Activated CD4-positive, alpha-beta T cell treated with anti-CD3 and anti-CD28 coated beads for 36 hours (primary cell): ENCODE measurements at places on chromosomes 6 and 20. TPM values are rescaled to one million over a fixed set of nuclear protein-coding genes. Genes with fewer than 3 reads are reported as not detected.

BRPF3 gene
- total RNA-seq, result 26.0 TPM

SNAI1 gene
- 0.25 TPM for total RNA-seq

CDSN gene
- total RNA-seq, result not detected

PRICKLE4 gene
- not detected for total RNA-seq

CYB5R4 gene
- total RNA-seq, result 28.2 TPM

RAD21L1 gene
- total RNA-seq, result not detected

ATP9A gene
- 2.2 TPM for total RNA-seq

UNC5CL gene
- 1.9 TPM for total RNA-seq

KCNQ5 gene
- 5.5 TPM for total RNA-seq

RSPH4A gene
- total RNA-seq, result 0.11 TPM

RIPPLY2 gene
- not detected for total RNA-seq

NKAIN2 gene
- total RNA-seq, result not detected

- DNase-seq, result peak; percentile 77
These were observed 67.0 kb downstream of the TNFRSF21 start for GRCh38 chr6:47242483-47243386.

- no peak for DNase-seq
These were observed 91.4 kb downstream of the PLCB4 start for GRCh38 chr20:9160331-9160730.

DNA sequence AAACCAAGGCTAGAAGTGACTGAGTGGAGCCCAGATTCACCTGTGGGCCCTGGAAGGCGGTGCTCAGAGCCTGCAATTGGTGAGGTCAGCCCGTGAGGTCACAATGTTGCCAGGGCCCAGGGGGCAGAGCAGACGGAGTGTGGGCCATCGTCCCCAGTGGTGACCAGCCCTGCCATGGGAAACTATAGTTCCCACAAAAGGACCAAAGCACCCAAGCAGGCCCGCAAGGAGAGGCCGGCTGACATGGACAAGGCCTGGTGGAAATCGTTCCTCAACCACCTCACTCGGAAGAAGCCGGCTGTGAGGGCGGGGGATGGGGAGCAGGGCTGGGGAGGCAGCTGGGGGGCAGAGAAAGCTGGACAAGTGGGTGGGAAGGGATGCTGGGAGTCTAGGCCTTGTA lies at the start of gene C20orf144:
Gene C20orf144 (plus strand): TSS at position 156 of the 400 bp plus-strand sequence. CDS start 19 bp downstream, at position 175.
- no peak for DNase-seq

DNA sequence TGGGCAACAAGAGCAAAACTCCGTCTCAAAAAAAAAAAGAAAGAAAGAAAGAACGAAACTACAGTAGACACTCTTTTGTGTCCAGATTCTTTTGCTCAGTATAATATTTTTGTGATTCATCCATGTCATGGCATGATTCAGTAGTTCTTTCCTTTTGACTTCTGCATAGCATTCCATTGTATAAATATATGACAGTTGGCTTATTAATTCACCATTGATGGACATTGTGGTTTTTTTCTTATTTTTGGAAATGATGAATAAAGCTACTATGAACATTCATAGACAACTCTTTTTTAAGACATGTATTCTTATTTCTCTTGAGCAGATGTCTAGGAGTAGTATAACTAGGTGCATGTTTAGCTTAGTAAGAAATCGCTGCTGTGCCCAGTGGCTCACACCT lies 10.3 kb upstream of the IER3 start:
- DNase-seq, result no peak

DNA sequence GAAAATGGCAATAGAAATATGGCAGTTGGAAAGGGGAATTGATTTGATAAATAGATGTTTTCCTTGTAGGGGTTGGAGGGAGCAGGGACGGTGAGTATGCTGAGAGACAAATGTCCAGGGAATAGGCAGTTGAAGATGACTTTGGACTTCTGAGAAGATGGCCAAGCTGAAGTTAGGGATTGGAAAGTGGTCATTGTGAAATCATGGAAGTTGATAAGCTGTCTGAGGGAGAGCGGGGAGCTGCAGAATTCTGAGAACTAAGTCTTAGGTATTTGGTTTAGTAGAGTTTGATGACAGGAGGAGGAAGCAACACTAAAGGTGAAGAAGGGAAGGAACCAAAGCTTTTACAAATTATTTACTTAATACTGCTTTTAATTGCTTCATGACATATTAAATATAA lies 15.1 kb downstream of the NDUFAF5 start:
- no peak for DNase-seq

DNA sequence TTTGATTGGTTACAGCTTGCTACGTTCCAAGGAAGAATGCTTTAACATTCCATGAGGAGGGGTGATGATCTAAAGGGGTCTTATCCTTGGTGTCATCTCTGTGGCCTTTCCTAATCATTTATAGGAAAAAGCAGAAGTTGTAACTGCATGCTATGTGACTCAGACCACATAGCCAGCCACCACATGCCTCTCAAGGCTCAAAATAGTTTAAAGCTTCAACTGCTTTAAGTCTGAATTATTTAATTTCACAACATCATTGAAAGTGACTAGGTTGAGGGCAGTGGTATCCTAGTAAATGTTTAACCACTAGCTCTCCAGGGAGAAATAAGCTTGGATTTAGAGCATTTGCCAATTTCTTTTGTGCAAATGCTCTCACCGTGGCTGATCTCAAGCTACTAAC lies 29.7 kb downstream of the MC3R start:
- DNase-seq, result no peak

- no peak for DNase-seq
These were observed 117.5 kb downstream of the KCNQ5 start for GRCh38 chr6:72739368-72739779.

- DNase-seq, result peak; percentile 49
These were observed 537 bp downstream of the TCP1 start for GRCh38 chr6:159788753-159789376.

DNA sequence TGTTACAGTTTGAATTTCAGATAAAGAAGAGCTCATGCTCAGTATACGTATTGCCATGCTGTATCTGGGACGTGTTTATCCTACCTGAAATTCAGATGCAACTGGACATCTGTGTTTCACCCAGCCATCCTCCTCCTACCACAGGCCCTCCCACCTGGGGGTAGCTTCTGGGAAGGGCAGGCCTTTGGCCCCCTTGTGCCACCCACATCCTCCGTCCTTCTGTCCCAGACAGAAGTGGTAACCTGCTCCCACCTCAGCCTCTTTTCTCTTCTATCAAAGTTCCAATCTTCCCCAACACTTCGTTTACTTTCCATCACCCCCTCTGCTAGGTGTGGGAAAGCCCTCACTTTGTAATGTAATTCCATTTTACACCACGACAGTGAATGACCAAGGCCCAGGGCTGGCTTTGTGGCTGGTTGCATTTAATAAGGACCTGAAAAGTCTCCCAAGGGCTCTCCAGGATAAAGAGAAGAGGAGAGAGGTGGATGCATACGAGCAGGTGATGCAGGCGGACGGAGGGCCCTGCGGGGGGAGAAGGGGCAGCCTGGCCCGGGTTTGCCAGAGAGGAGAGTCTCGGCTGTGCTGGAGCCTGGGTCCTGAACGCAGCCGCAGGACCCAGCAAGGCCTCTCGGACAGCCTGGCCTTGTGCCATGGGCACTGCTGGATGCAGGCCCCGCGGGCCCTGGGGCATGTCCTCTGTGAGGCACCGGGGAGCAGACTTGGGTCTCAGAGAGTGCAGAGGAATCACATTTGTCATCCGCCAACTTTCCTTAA lies 98.4 kb downstream of the PSMB1 start:
- no peak for DNase-seq

DNA sequence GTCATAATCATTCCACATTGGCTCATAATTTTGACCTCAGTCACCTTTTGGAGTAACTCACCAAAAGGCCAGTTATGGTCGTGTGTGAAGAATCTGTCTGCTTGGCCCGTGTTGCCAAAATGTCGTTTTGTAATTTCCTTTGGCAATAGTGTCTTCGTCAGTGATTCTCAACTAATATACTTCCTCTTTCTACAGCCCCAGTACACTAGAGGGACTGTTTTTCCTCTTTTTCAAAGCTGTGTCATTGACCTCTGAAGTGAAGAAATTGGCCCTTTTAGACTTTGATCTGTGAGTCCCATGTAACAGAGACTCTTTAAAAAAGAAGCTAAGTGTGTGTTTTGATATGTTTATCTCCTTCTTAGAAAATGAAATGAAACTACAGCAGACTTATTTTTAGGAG lies 5.2 kb downstream of the FOXO3 start:
- DNase-seq, result no peak

DNA sequence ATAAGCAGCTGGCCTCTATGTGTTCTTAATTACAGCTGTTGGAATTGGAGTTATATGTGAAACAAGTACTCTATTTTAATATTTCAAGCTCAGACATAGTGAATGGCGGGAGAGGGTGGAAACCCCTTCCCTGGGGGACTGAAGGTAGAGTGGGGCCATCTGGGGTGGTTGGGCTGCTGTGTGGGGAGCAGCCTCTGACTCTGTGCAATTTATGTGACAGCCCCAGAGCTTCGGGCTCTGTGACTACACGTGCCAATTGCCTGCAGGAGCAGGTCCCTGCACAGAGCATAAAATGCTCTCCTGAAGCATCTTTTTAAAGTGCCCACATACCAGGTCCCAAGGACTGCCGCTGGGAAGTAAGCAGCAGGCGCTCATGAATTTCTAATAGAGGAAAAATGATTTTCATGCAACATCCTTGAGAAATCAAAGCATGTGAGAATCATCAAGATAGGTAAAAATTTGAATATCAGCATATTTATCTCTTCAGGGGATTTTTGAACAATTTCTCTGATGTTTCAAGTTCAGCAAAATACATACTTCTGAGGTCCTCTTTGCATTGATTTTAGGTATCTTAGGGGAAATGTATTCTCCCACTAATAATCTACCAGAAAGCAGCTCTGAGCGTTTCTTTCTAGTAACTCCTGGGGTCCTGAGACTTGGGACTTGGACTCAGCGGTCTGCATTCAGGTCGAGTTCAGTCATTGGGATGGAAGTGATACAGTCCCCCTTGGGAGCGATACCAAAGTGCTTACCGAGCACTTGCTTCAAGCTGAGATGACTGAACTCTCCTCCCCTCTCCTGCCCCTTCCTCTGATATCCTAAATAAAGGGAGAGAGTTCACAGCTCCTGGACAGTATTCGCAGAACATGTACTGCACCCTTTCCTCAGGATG lies 40.0 kb downstream of the ALDH8A1 start:
- DNase-seq, result no peak

DNA sequence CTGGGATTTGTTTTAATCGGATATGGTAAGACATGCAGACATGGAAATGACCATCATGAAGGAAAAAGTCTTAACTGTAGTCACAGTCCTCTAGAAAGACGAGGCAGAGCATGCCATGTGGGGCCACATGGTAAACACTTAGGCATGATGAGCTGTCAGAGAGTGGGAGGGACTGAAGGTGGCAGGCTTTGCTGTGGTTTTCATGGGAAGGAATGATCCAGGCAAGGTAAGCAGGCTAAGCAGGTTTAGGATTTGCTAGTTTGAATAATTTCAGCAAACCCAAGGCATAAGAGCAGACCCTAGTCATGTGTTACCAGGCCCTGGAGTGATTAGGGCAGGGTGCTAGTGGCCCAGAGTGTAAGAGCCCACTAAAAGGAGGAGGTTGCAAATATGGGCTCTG lies 47.2 kb upstream of the STMND1 start:
- DNase-seq, result no peak

GRCh38 chr6:156348849-156349248 lies 428.3 kb upstream of the ARID1B start:
- no peak for DNase-seq

GRCh38 chr20:25058847-25059810 lies 1.2 kb upstream of the ACSS1 start:
- peak; percentile 44 for DNase-seq

- peak; percentile 72 for DNase-seq
These were observed 39.7 kb downstream of the PIM1 start for GRCh38 chr6:37209461-37210205.

GRCh38 chr20:56630506-56631317 lies 1.6 kb downstream of the TFAP2C start:
- no peak for DNase-seq

DNA sequence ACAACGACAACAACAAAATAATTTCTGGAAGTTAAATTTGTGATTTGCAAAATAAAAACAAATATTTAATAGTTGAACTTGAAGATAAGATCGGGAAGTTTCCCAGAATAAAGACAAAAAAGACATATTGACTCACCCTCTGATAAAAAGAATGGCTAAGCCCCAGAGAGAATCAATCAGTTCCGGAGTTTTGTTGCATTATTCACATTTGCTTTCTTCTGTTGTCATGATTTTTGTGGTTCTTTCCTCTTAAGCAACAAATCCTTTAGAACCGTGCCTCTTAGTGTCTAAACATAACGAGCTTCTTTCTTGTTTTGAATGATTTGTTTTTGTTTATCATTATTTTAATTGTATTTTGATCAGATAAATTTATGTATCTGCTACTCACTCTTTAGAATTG lies 337.7 kb upstream of the PRND start:
- DNase-seq, result no peak

GRCh38 chr6:36364669-36365479 lies 22.6 kb downstream of the ETV7 start:
- peak; percentile 49 for DNase-seq

GRCh38 chr20:38700926-38701325 lies 23.4 kb upstream of the SLC32A1 start:
- DNase-seq, result no peak

DNA sequence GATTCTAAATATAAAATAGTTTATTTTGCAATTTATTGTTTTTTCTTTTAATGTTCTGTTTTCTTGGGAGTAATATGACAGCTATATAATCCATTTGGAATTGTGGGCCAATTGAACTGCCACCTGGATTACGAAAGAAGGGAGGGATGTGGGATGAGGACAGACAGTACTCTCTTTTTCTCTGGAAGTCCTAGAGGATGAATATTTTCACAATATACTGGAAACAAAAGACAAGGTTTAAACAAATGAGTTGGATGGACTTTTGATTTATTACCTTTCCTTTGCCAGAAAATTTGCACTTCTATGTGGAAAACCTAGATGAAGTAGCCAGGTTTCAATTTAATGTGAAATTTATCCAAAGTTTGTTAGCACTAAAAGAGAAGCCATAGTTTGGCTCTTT lies 325.5 kb upstream of the IMPG1 start:
- no peak for DNase-seq

GRCh38 chr6:150667977-150668716 lies 68.5 kb downstream of the PLEKHG1 start:
- no peak for DNase-seq

- no peak for DNase-seq
These were observed 103.1 kb downstream of the HIVEP2 start for GRCh38 chr6:142841915-142842314.

GRCh38 chr20:49712646-49712995 lies 1.1 kb downstream of the B4GALT5 start:
- no peak for DNase-seq

DNA sequence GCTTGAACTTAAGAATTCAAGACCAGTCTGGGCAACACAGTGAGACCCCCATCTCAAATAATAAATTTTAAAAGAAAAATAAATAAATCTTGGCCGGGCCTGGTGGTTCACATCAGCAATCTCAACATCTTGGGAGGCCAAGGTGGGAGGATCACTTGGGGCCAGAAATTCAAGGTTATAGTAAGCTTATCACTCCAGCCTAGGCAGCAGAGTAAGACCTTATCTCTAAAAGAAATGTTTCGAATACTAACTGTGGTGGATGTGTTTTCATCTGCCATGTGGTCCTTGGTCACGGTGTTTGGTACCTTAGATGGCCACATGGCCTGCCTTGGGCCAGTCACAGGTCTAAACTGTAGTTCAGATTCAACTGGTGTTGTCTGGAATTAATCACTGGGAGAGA lies 5.8 kb downstream of the UBE2C start:
- no peak for DNase-seq
